Glomerular endothelial cell (primary cell): ENCODE measurements at places on chromosomes 7 and 10.

DNA sequence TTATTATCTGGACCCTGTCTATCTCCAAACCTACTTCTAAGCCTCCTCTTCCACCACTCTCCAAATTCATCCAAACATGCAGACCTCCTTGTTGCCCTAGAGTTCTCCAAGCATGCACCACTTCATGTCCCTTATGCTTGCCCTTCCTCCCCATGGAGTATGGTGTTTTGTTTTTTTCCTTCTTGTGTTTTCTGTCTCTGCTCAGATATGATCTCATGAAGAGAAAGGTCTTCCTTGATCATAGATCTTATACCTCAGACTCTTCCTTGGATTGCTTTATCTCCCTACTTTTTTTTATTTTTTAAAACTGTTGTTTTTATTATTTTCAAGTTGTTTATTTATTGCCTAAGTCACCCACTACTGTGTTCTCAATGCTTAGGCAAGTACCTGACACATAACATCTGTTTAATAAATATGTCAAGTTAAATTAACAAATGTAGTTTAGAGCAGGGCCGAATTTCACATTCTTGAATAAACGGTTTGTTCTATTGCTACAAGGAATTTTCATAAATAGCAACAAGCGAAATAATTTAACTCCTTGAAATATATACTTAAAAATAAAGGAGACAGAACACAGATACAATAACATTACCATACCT is 84.5 kb downstream of the HGF start:
- no peak for DNase-seq

DNA sequence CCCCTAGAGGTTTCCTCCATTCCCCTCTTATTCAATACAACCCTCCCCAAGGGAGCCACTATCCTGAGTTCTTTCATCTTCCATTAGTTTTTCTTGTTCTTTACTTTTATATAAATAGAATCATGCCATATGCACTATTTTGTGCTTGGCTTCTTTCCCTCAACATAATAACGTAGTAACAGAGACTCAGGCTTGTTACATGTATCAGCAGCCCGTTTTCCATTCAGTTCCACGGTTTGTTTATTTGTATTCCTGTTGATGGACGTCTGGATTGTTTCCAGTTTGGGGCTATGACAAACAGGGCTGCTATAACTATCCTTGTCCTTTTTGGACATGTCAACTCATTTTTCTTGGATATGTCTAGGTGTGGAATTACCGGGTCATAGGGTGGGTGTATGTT is 264.4 kb upstream of the MKI67 start:
- no peak for DNase-seq

- no peak for DNase-seq
Observed at GRCh38 chr7:132350741-132351140, 225.5 kb downstream of the PLXNA4 start.

- DNase-seq: no peak
Observed at GRCh38 chr7:71132377-71133231, 660 bp downstream of the GALNT17 start.

- no peak for DNase-seq
Observed at GRCh38 chr10:15802375-15802949, 57.8 kb downstream of the MINDY3 start.

DNA sequence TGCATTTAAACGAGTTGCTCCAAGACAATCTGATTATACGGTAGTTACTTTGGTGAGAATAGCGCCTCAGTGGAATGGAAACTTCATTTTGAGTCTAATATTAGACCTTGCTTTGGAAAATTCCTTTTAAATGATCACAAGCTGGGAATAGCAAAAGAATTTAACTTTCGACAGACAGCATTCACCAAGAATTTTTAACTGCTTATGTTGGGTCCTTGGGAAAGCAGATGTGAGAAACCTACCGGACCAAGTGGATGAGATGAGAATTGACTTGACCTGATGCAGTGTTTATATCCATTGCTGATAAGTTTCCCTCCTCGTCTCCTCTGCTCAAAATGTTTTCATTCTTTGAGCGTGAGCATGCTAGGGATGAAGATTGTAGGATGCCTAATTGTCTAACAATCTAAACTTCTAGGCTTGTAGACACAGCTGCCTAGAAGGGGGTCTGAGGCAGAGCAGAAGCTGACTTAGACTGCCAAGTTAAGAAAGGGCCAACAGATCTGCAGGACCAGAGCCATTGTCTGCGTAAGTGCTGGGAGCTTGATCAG is 126.9 kb downstream of the CNNM2 start:
- DNase-seq: no peak

DNA sequence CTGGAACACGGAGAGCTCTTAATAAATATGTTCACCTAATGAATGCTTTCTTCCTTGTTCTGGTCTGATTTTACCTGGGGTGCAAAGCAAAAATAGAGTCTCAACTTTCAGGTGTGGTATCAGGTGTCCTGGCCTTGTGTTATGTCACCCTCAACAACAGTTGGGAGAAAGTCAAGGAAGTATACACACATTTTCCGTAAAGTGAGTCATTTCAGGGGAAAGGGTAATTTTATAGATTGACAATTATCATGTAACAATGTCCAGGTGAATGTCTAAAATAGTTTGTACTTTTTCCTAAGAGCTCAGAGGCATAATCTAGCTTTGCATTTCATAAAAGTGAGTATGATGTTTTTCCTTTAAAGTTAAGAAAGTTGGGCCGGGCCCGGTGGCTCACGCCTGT is 287.4 kb downstream of the SKIDA1 start:
- DNase-seq: no peak

GRCh38 chr7:158458716-158459282 is 128.8 kb downstream of the PTPRN2 start:
- no peak for DNase-seq

- DNase-seq: no peak
Observed at GRCh38 chr10:126225672-126226008, 162.6 kb downstream of the ADAM12 start.

- DNase-seq: no peak
Observed at GRCh38 chr7:105493196-105493922, 28.7 kb downstream of the PUS7 start.

DNA sequence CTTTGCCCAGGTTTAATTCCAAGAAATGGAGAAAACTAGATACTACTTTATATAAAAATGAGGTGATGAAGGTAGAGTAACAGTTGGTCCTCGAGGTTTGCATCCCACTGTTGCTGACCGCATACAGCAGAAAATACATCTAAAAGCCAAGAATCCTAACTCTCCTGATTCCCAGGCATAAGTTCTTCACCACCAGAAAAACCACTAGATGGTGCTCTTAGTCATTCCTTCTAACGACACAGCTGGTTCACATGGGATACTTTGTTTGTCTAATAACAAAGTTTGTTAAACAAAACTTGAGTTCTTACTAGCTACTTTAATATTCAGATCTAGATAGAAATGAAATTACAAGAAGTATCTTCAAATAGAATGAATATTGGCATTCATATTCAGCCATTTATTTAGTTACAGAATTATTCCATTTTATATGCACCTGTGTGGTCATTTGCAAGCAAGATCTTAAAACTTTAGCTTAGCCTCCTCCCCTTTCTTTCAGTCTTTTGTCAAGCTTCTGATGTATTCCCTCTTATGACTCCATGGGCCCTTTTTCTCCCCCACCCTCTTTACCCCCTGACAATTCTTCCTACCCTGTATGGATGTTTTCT is 54.1 kb upstream of the CYP26C1 start:
- peak; percentile 23 for DNase-seq

GRCh38 chr7:18343047-18343446 is 152.5 kb upstream of the HDAC9 start:
- DNase-seq: no peak

DNA sequence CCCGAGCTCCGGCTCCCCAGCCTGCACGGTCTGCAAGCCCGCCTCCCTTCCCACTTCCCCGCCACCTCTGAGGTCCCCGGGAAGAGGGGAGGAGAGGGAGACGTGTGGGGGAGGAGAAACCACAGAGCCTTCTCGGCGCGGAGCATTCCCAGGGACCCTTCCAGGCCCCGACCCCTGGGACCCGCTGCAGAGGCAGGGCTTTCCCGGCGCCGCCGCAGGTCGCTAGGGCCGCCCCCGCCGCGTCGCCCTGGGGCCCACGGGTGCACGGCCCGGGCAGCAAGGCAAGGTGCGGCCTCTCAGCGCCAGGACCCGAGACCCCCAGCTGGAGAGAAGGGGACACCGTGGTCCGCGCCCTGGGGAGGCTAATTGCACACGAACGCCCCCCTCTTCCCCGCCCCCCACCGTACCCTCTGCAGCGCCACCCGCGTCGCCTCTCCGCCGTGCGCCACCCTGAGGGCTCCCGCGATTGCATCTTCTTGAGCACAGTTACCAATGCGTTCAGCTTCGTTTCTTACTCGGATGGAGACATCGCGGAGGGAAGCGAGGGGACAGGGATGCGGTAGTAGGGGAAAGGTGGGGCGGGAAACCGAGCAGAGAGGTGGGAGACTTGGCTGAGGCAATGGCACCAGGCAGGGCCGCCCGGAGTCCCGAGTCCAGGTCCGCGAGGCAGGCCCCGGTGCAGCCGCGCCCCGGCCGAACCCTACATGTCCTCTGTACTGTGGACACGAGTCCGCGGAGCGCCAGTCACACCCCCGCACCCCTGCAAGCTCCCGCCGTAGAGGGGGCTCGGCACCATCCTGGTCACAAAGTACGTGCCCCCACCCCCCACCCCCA is 28.9 kb downstream of the SKIDA1 start:
- no peak for DNase-seq

DNA sequence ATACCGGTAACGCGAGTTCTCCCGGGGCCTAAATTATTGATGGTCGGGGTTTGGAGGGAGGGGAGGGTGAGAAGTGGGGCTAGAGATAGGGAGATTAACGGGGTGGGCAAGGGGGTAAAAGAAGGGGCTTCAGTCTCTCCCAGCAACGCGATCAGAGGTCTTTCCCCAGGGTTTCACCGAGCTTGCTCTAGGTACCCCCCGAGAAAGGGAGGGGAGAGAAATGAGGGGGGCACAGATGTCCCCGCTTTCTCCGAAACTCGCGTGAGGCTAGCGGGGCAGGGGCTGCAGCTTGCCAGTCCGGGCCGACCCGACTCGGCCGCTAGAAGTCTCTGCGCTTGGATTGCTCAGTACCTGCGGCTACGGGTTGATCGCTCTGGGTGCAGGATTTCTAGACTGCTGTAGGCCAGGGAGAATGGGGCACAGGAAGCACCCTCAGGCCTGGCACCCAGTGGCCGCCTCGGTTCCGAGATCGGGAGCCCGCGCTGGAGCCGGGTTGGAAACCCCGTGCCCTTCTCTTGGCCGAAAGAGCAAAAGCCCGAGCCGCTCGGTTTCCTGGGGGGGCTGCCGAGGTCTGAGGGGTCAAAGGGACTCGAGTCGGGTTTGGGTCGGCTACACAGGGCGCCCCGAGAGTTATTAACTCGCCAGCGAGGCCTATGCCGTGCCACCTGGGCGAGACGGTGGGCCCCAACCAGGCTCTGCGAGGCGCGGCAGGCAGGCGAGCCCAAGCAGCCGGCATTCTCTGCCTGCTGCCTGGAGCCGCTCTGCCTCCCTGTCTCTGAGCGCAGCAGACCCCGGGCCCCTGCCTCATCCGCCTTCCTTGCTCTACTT is 3.1 kb downstream of the PAX2 start:
- no peak for DNase-seq

DNA sequence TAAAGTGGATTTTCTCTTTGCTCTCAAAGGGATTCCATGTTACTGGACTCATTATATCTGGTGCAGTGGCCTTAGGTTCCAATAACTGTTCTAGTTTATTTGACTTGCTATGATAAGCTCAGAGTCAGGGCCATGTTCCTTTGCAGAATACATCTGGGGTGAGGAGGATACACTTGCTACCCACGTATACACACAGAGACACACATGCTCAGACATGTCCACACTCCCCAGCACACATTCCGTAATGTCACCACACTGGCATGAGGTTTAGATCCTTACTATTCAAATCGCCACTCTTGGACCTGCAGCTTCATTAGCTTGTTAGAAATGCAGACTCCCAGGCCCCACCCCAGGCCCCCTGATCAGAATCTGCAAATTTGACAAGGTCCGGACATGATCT is 195.3 kb downstream of the BMPER start:
- DNase-seq: no peak

- DNase-seq: no peak
Observed at GRCh38 chr7:19619122-19619521, 89.7 kb downstream of the POLR1F start.

GRCh38 chr10:79491143-79491835 is 21.0 kb upstream of the EIF5AL1 start:
- DNase-seq: no peak

DNA sequence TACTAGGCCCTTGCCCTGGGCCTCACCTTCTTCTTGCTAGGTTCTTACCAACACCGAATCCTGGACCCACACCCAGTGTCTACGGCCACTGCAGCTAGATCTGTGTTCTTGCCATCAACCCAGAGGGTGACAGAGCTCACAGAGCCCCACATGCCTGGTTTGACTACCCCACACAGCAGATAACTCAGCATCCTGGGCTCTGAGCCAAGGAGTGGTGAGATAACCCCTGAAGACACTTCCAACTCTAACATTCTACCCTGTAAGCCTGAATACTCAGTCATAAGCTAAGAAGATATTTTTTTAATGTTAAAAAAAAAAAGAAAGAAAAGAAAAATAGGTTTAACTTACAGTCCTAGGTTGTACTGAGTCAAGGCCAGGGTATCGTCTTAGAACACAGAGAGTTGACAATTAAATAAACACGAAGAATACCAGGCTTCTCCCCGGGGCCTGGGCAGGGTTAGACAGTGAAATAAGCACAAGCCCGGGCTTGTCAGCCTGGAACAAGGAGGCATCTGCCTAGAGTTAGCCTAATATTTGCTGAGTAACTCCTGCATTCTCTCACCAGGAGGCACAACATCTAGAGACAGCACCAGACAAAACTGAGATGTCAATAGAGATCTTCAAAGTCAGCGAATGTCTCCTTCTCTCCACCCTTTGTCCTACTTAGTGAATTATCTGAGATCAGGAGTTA is 556.5 kb upstream of the LRRN3 start:
- DNase-seq: no peak

DNA sequence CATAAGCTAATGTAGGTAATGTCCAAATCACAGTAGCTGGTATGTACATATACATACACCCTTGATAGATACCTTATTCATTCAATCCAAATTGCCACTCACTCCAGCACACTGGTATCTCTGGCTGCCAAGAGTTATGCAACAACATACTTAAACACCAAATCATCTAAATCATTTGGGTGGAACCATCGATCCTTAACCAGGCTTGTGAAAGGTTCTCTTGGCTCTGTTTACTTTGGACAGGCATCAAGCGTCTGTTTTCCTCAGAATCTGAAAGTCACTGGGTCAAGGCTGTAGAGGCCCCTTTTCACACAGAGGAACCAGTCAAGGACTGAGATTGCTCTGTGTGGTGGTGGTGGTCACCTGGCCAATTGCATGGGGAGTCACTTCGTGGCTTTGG is 24.6 kb downstream of the JAZF1 start:
- DNase-seq: no peak
